Omental fat pad (tissue), 4 donors: ENCODE measurements at places on chromosomes 5 and 9. TPM values are rescaled to one million over a fixed set of nuclear protein-coding genes. Genes with fewer than 3 reads are reported as not detected.

DNA sequence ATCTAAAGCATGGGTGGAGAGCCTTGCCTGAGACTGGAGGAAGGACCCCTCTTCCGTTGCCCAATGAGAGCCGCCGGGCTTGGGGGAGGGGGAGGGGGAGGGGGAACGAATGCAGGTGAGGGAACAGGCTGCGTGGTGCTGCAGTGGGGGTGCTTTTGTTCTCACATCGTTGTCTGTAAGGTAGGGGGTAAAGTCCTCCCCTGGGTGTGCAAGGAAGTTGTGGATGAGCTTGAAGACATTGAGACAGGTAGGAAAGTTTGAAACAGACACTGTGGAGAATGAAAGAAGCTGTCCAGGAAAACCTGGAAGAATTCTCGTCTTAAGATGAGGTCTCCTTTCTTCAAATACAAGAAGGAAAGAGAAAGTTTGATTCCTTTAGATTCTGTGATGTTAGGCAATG is 94.1 kb upstream of the LIFR start:
- DNase-seq = no peak

GRCh38 chr5:50927953-50928352 is 261.5 kb downstream of the PARP8 start:
- no peak for DNase-seq

DNA sequence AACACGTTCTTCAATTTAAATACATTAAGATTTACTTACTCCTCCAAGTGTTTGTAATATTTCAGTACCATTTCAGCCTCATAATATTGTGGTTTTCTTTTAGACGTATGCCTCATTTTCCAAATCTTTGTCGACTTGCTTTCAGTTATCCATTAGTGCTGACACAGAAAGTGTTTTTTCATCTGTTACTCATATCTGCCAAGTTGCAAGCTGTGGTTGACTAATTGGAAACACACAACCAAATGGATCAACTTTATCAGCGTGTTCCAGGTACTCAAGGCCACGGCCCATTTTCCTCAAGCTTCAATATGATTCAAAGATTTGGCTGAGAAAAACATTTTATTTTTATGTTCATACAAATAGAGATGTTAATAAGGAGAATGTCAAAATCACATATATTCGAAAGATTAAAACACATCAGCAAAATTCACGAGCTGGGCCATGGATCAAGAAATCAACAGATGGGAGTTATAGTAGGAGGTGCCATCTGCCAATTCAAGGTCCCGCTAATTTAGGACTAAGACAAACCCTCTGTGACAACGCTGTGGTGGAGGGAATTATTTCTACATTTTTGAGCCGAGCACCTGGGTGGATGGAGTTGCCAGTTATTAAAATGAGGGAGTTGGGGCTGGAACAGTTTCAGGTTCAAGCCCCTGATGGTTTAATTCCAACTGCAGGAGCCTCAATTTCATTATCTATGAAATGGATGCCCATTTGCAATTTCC is 27.2 kb upstream of the CCNJL start:
- no peak for DNase-seq

Gene MYOZ3
- total RNA-seq = 0.28 TPM
